Activated naive CD4-positive, alpha-beta T cell treated with anti-CD3 and anti-CD28 coated beads for 36 hours (primary cell): ENCODE measurements at places on chromosomes 7 and 10.

- no peak overlapping the region for H3K27ac ChIP-seq
- H3K36me3 ChIP-seq, result no peaks in the 10 kb centered on the region
- no peak overlapping the region for H3K4me3 ChIP-seq
- H3K4me1 ChIP-seq, result peaks cover 4% of the 10 kb centered on the region
These were observed 24.9 kb upstream of the WDFY4 start for GRCh38 chr10:48659790-48660189.

- H3K27me3 ChIP-seq, result peaks cover 68% of the 10 kb centered on the region
- no peak overlapping the region for H3K4me3 ChIP-seq
- H3K27ac ChIP-seq, result no peak overlapping the region
- H3K4me1 ChIP-seq, result peaks cover 35% of the 10 kb centered on the region
- DNase-seq, result no peak
These were observed 163.0 kb upstream of the PPP1R3A start for GRCh38 chr7:114081606-114082425.

DNA sequence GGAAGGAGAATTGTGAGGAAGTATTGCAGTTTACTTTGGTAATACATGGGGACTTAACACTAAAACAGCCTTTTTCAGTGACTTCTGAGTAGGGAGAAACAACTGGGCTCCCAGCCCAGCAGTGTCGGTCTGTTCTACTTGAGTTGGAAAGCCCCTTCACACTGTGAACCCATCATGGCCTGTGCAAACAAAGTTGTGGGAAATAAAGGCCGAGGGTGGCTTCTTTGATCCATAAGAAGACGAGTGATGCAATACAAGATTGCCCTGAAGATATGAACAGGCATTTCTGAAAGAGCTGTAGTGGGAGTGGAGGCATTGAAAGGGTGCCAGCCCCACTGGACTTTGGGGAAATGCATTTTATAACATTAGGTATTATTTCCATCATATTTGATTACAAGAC, 28.3 kb downstream of the C10orf120 start:
- DNase-seq, result no peak
- peaks cover 15% of the 10 kb centered on the region for H3K27me3 ChIP-seq
- no peaks in the 10 kb centered on the region for H3K36me3 ChIP-seq

DNA sequence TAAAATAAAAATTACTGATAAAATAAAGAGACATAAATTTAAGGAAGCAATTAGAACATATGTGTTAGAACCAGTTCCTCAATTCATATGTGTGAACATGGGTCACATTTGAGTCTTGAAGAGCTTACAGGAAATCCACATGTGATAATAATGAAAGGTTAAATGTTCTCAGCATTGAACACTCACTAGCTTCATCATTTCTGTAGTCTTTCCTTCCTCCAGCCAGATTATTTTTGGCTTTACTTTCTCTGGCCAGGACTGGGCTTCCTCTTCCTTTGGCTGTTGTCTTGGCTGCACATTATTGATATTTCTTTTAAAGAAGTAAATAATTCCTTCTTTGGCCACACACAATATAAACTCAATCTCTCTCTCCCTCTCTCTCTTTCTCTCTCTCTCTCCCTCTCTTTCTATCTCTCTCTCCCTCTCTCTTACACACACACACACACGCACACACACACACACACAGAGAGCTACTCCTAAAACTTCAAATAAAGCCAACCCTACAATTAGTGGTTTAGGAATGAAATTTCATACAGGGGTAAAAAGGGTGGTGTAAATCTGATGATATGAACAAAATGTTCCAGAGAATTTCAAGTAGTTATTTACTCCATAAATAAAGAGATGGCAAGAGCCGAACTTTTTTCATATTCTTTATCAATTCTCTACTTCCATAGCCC, 171.2 kb downstream of the REEP3 start:
- no peak overlapping the region for H3K27ac ChIP-seq
- no peak overlapping the region for H3K4me3 ChIP-seq
- no peaks in the 10 kb centered on the region for H3K36me3 ChIP-seq
- no peaks in the 10 kb centered on the region for H3K27me3 ChIP-seq
- no peaks in the 10 kb centered on the region for H3K4me1 ChIP-seq

DNA sequence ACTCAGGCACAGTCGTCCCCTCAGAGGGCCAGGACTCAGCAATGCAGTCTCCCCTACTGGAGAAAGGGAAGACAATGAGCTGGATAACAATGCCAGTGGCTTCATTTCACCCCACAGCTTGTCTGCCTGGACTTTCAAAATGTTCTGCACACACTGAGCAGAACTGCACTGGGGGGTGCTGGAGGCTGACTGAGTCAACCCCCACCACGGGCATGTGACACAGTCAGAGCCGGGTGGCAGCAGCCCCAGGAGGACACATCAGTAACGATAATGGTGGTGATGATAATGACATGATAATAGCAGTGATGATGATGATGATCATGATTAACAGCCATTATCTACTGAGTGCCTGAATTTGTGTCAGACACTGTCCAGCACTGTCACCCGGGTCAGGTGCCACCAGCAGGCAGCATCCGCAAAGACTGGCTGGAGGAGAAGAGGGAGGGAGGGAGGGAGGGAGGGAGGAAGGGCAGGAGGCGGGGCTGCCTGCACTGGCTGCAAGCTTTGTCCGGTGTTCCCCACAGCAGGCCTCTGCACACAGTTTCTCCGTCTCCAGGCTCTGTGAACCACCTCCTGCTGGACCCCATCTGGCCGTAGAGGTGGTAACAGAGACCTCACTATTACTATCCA, 67.4 kb downstream of the PLXNA4 start:
- peaks cover 11% of the 10 kb centered on the region for H3K4me1 ChIP-seq
- H3K27ac ChIP-seq, result no peak overlapping the region
- H3K27me3 ChIP-seq, result no peaks in the 10 kb centered on the region
- no peak for DNase-seq
- no peaks in the 10 kb centered on the region for H3K36me3 ChIP-seq
- no peak overlapping the region for H3K4me3 ChIP-seq

DNA sequence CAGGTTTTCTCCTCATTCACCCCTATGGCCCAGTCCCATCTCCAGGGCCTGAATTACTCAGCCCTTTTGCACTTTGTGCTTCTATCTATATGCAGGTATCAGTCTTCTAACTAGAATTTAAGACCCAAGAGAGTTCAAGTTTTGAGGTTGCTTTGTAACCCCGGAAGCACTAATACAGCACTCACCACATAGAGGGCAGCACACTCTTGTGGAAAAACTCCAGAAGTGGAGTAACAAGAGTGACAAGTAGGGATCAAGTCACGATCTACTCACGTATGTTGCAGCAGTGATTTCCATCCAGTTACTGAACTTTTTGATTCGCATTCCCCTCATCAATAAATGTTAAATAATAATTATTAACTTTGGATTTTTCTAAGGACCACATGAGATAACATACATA, 151.0 kb downstream of the CHCHD3 start:
- H3K36me3 ChIP-seq, result peaks cover 44% of the 10 kb centered on the region
- DNase-seq, result no peak

- H3K4me3 ChIP-seq, result peak overlapping the region; percentile 32
- H3K4me1 ChIP-seq, result peaks cover 26% of the 10 kb centered on the region
- DNase-seq, result peak; percentile 53
- H3K27me3 ChIP-seq, result no peaks in the 10 kb centered on the region
- no peaks in the 10 kb centered on the region for H3K36me3 ChIP-seq
These were observed 38.0 kb downstream of the PRKAG2 start for GRCh38 chr7:151838861-151839381.

DNA sequence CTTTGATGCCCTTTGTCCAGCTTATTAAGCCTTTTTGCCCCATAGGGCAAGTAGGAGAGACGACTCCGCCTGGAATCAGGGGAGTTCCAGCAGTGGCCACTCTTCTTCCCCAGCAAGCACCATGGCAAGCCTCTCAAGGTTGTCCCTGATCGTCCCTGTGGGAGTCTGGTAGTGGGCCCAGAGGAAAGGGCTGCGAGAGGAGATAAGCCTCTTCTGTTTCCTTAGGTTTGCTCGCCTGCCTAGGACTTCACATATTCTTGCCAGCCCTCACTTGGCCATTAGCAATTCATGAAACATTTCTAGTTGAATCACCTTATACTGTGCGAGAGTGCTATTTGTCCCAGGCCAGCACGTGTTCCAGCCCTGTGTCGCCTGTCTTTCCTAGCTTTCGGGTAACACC, 47.8 kb upstream of the CPN1 start:
- H3K4me1 ChIP-seq, result no peaks in the 10 kb centered on the region
- no peak for DNase-seq
- H3K4me3 ChIP-seq, result no peak overlapping the region

- peaks cover 23% of the 10 kb centered on the region for H3K36me3 ChIP-seq
- no peak for DNase-seq
- no peaks in the 10 kb centered on the region for H3K27me3 ChIP-seq
- H3K4me3 ChIP-seq, result no peak overlapping the region
- peaks cover 4% of the 10 kb centered on the region for H3K4me1 ChIP-seq
- no peak overlapping the region for H3K27ac ChIP-seq
These were observed 132.8 kb downstream of the ARHGAP21 start for GRCh38 chr10:24590697-24591457.

DNA sequence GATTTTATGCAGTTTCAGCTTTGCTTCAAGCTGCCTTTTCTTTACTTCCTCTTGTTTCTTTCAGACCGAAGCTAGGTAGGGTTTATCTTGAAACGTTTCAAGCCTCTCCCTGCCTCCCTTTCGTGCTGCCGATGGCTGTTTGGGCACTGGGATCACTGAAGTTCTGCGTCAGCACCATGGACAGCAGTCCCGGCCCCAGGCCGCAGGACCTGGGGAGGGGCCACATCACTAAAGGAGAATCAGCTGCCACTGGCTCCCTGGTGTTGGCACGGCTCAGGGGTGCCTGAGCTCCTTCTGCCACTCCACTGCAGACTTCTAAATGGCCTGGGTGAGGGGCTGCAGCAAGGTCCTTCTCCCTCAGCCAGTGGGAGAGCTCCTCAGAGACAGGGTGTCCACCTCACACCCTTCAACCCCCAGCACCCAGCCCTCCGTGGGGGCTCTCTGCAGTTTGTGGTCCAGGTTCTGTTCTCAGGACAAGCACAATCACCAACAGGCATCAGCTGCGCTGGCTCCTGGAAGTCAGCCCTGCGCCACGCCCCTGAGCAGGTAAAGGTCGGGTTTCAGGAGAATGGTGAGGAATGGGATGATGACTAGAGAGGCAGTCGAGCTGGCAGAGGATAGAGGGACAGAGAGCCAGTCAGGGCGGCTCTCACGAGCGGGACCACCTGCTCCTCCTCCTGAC, 387.2 kb downstream of the TCERG1L start:
- no peaks in the 10 kb centered on the region for H3K36me3 ChIP-seq
- no peaks in the 10 kb centered on the region for H3K4me1 ChIP-seq
- DNase-seq, result peak; percentile 10
- H3K4me3 ChIP-seq, result no peak overlapping the region
- H3K27me3 ChIP-seq, result no peaks in the 10 kb centered on the region

DNA sequence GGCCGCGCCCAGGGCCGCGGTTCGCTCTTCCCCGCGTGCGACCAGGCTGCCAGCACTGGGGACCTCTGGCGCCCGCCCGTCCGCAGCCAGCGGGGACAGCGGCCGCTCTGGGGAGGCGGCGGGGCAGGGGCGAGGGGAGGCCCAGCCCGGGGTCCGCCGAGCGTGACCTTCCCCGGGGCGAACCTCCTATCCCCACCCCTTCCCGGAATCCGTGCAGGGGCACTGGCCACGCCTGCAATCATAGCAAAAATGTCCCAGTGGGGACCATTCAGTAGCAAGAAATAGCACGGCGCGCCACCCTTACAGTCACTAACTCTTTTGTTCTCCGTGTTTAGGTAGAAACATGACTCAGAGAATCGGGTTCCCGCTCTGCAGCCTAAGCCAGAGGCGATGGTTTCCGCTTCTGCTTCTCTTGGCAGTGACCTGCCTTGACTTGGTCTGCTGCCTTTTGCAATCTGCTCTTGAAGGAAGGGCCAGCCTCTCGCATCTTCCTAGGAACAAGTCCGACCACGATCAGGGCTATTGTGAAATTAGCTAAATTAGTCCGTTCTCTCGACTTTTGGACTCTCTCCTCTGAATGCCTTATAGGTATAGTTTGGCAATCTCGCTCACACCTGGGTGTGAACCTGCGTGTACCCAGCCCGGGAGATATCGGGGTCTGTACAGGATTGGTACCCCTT, 79.3 kb upstream of the ACBD5 start:
- no peaks in the 10 kb centered on the region for H3K36me3 ChIP-seq
- H3K4me1 ChIP-seq, result peaks cover 9% of the 10 kb centered on the region
- H3K27me3 ChIP-seq, result peaks cover 8% of the 10 kb centered on the region
- H3K27ac ChIP-seq, result no peak overlapping the region
- H3K4me3 ChIP-seq, result peak overlapping the region; percentile 13
- DNase-seq, result peak; percentile 53

GRCh38 chr7:82559193-82559805, 115.7 kb upstream of the CACNA2D1 start:
- H3K27ac ChIP-seq, result no peak overlapping the region
- no peak for DNase-seq
- H3K4me1 ChIP-seq, result no peaks in the 10 kb centered on the region
- no peak overlapping the region for H3K4me3 ChIP-seq
- no peaks in the 10 kb centered on the region for H3K36me3 ChIP-seq

- no peak for DNase-seq
- no peaks in the 10 kb centered on the region for H3K27me3 ChIP-seq
- H3K4me3 ChIP-seq, result no peak overlapping the region
- H3K36me3 ChIP-seq, result peaks cover 9% of the 10 kb centered on the region
These were observed 160.8 kb downstream of the IMMP2L start for GRCh38 chr7:111401516-111401915.

DNA sequence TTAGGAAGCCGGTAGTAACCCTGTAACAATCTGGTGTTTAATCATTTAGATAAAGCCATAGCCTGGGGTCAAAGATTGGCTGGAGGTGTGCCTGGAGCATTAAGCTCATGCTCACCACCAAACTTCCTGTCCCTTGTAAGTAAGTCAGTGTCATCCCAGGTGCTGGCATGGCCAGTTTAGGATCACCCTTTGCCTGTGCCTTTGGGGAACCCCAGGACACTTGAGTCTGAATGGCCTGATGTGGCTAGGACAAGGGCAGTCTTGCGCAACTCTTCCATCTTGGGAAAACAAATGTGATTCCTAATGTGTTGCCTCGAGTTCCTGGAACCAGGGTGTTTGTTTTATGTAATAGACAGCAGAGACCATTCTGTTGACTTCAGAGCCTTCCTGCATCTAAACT, 154.8 kb downstream of the GRK5 start:
- peaks cover 3% of the 10 kb centered on the region for H3K36me3 ChIP-seq
- H3K4me3 ChIP-seq, result no peak overlapping the region
- H3K4me1 ChIP-seq, result peaks cover 3% of the 10 kb centered on the region
- DNase-seq, result no peak
- H3K27me3 ChIP-seq, result no peaks in the 10 kb centered on the region
